ENCODE measurements at places on chromosomes 16 and 17.
A peak's percentile ranks its signal among the peaks of the same experiment; 100 is the strongest.

DNA sequence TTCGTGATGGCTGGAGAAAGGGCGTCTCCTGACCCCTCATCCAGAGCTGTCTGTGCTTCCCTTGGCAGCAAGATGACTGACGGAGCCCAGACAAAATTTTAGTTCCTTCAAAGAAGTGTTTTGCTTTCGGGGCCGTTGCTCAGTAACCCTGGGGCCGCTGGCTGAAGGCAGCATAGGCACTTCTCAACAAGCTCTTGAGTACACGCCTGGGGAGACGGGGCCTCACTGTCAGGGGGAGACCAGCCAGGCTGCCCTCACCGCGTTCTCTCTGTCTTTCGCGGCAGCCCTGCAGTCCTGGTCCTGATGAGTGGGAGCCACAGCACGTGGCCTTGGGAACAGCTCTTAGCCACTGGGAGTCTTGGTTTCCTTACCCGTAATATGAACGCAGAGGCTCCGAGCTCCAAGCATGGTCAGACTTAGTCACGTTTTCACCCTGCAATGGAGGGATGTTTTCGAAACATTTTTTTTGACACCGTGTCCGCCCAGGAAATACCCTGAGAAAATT, 86.0 kb downstream of the IRF8 start:
- no peak for DNase-seq

GRCh38 chr17:78665952-78666920, 89.0 kb upstream of the DNAH17 start:
- peak; percentile 63 for DNase-seq

- DNase-seq = no peak
Measured at GRCh38 chr16:85582229-85582991, 30.7 kb upstream of the GSE1 start.

DNA sequence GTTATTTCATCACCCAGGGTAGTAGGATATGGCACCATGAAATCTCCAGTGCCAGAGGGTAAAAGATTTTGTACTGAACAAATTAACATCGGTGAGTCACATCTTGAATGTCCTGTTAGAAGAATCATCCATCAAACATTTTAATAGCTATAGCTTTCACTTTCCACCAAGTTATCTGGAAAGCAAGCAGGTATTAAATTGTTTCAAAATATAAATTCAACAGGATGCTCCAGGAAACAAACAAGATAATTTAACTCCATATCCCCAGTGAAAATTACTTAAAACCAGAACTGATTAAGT, 2.4 kb downstream of the VEZF1 start:
- no peak for DNase-seq

- DNase-seq = peak; percentile 59
Measured at GRCh38 chr17:57955183-57955931, at the start of gene CUEDC1. TSS of gene CUEDC1 (minus strand) at chr17:57955412. CDS start at chr17:57885564, 69,848 bp downstream.

DNA sequence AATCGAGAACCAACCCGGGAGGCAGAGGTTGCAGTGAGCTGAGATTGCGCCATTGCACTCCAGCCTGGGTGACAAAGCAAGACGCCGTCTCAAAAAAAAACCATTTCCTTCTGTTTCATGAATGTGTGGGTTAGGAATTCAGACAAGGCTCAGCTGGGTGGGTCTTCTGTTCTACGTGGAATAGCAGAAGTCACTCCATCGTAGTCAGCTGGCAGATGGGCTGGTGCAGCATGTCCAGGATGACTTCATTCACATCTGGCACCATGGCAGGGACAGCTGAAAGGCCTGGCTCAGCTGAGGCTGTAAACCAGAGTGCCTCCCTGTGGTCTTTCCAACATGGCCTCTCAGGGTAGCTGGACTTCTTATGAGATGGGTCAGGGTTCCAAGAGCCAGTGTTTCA, 89.0 kb downstream of the C17orf67 start:
- DNase-seq = no peak

DNA sequence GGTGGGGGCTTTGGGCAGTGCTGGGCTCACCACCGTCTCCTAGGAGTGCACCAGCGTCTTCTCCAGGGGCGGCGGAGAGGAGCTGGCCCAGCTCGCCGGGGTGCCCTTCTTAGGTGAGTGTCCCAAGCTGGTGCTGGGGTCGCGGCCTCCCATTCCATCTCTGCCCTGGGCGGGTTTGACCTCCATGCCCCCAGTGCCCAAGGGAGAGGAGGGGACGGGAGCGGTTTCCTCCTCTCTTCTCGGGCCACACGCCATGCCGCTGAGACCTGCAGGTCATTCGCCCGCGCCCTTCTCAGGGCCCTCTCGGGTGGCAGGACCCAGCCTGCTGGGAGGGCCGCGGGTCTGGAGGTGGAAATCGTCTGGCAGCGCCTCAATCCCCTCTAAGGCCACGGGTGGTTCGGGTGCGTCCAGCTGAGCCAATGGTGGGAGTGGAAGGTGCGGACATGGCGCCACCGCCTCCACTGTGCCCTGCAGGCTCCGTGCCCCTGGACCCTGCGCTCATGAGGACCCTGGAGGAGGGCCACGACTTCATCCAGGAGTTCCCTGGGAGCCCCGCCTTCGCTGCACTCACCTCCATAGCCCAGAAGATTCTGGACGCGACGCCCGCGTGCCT, 5.3 kb downstream of the IGFALS start:
- peak; percentile 7 for DNase-seq

DNA sequence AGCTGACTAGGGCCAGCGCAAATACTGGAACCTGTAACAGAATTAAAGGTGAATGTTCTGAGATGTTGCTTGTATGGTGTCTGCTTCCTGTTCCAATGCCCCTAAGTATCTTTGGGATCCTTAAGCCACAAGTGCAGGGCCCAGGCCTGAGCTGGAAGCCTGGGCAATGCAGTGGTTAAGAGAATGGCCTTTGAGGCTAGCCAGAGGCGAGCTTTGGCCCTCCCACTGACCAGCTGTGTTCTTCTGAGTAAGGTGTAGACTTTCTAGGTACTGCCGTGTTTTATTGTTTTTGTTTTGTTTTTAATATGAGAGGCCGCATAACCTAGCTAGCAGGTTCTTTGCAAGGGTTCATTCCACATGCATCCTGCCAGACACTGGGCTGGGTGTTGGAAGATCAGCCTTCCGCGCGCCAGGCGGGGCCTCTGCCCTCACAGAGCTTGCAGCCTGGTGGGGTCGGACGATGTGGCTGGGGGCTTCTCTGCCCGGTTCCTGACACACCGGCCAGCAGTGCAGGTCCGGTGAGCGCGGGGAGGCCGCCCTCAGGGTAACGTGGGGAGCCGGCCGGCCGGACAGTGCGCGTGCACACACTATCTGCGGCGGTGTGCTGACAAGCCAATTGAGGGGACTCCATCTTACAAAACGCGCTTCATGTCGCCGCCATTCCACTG, 551 bp upstream of the MLX start:
- DNase-seq = no peak

DNA sequence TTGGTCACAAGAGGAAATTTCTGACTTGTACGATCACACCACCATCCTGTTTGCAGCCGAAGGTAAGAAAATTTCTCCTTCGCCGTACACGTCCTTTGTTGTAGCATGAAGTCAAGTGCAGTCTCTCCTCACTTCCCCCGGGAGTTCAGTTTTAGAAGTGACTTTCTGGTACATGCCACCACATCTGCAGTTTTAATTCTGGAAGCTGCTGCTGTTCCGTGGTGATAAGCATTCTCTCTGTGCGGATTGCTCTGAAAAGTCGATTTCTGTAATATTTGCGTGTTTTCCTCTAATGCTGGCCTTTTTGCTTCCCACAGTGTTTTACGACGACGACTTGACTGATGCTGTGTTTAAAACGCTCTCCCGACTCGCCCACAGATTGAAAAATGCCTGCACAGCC, 20.6 kb downstream of the METTL22 start:
- no peak for DNase-seq

DNA sequence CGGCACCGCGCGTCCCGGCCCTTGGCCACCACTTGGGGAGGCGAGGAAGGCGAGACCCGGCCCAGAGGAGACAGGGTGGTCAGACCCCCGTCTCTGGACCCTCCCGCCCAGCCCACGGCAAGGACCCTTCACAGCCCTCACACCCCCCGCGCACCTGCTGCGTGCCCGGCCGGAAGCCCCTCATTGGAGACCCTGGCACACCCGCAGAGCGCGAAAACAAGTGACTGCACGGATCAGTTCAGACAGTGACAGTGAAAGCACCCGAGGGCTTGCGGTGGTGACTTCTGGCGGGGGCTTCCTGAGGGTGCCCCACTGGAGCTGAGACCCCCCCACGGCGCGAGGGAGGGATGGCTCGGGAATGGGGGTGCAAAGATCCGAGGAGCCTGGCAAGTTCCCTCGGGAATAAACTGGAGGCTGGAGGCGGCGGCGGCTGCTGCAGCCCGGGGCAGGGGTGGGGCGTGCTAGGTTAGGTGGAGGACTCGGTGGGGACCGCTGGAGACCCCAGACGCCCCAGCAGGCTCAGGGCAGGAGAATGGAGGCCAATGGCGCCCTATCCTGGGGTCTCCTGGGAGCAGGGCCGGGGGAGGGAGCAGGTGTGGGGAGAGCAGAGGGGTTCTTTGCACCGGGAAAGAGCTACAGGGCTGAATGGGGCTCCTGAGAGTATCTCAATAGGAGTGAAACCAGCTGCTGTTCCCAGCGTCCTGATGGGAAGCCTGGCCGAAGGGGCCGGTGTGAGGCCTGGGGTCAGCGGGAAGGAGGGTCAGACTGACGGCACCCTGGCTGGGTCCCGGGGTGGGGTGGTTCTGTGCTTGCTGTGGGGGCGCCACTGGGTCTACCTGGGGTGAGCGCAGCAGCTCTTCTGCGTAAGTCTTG, 824 bp upstream of the FBXL16 start:
- DNase-seq = no peak

DNA sequence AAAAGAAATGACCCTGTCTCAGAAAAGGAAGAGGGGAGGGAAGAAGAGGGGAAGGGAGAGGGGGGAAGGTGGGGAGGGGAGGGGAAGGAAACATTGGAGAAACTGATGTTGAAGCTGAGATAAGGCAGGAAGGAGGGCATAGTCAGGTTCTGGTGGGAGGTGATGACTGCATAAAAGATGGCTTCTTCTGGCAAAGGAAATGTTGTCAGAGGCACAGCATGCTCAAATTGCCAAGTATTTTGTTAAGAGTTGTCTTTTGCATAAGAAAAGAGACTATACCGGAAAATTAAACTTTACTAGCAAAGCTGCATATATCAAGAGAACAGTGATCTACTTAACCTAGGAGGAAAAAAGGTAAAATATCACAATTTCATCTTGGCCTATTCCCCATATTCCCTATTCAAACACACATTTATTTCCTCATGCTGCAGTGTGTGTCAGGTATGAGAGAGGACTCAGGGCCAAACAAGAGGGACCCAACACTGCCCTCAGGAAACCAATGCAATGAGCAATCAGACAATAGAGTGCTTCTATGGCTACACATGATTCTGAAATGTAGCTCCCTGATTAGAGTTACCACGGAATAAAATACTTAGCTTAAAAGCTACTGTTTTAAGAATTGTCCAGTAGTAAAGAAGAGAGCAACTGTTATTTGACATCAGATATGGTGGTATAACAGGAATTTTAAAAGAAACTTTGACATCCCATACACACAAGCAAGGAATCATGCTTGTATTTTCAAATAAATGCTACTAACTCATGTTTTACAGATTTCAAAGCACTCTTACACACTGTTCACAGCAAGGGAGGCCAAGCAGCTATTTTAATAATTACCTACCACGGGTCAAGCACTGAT, 80.9 kb downstream of the PARN start:
- DNase-seq = no peak

GRCh38 chr17:47813512-47814031, 8.0 kb downstream of the OSBPL7 start:
- DNase-seq = peak; percentile 5

DNA sequence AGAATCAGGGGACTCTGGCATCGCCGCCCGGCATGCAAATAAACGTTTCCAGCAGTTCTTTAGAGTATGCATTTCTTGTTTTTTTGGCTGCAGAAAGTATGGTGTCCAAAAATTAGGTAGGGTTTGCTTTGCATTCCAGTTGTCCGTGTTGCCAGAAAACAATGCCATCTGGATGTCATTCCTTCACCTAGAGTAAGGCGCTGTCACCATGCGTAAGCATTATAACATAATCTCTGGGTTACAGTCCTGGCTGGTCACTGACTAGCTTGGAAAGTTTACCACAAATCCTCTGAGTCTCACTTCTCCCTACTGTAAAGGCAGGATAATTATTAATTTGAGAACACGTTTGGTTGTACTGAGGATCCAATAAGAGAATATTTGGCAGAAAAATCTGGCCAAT, 457.7 kb downstream of the XYLT1 start:
- DNase-seq = no peak

- no peak for DNase-seq
Measured at GRCh38 chr16:81450783-81451491, 6.3 kb downstream of the CMIP start.

DNA sequence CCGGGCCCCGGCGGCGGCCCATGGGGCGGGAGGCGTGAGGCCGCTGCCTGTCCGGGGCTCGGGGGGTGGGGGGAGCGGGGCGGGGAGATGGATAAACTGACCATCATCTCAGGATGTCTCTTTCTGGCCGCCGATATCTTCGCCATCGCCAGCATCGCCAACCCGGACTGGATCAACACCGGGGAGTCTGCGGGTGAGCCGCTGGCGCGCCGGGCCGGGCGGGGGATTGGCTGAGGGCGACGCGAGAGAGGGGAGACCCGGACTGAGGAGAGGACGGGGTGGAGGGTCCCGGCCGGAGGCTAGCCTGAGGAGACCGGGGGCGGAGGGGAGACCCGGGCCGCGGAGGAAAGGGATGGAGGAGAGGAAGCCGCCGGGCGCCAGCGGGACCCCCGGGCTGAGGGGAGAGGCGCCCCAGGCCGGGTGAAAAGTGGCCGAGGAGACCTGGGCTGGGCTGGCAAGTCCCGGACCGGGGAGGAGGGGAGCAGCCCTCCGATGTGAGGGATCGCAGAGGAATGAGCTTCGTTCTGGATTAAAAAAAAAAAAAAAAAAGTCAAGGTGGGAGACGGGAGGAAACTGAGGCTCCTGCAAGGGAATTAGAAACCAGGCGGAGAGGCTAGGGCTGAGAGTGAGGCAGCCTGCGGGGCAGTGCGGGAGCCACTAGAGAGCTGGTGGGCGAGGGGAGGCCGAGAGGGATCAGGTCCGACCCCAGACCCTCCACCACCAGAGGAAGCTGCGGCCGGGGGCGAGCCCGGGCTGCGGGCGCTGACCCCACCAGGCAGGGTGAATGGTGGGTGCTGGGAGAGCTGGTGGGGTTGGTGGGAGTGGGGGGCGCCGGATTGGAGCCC, 526 bp downstream of the MOSMO start:
- peak; percentile 47 for DNase-seq

GRCh38 chr17:14827396-14827919, 437.7 kb downstream of the PMP22 start:
- no peak for DNase-seq

DNA sequence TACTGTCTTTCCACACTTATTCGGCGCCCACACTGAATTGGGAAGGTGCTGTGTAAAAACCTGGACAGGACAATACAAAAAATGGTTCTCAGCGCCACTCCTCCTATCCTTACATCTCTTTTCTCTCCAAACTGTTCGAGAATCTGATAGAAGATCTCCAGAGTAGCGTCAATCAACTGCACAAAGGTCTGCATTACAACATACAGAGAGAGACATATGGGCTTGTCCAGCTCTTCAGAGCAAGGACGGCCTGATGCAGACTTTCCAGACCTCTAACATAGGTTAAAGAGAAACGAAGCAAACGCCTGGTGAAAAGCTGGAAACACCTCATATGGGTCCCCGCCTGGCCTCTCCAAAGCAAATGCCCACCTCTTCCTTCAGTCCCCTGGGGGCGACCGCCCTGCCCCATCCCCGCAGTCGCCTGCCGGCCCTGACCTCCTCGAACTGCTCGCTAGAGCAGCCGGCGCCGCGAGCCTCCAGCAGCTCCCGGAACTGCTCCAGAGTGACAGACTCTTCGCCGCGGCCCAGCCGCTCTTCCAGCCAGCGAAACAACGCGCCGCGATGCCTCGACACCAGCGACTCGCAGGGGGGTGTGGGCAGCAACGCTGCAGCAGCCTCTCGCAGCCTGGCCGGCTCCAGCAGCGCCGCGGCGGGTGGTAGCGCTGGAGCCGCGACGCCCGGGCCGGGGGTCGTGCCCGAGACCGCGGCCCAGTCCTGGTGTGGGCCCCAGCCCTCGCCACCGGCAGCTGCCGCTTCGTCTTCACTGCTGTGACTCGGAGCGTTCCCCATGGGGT, 526 bp downstream of the ZZEF1 start:
- peak; percentile 41 for DNase-seq

All from CD8-positive, alpha-beta T cell (primary cell).